ENCODE measurements at places on chromosomes 2 and 18.

DNA sequence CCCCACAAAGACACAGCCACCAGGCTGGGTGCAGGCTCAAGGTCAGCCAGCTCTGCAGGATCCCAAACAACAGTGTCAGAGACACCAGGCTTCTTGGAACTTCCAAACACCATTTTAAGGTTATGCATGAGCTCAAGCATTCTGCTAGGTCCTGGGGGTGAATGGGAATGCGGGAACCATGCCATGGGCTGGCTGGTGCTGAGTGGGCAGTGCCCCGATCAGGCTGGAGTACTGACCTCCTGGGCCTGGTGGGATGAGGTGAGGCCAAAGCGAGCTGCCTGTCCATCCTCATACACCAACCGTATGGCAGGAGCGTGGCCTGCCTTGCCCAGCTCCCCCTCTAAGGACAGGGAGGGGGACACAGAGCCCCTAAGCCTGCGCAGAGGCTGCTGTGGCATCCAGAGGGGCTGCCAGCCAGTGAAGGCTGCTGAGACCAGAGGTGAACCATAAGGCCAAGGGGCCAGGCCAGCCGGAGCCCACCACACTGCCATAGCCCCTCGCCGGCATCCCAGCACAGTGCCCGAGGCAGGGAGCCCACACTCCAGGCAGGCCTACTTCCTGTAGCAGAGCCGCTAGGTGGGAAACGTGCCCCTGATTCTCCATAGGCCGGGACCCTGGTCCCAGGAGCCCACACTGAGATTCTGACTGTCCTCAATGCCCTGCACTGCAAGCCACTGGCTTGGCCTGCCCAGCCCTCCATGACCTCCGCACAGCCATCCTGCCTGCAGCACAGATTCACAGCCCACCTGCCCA is 135.0 kb downstream of the HDAC4 start:
- DNase-seq = no peak

DNA sequence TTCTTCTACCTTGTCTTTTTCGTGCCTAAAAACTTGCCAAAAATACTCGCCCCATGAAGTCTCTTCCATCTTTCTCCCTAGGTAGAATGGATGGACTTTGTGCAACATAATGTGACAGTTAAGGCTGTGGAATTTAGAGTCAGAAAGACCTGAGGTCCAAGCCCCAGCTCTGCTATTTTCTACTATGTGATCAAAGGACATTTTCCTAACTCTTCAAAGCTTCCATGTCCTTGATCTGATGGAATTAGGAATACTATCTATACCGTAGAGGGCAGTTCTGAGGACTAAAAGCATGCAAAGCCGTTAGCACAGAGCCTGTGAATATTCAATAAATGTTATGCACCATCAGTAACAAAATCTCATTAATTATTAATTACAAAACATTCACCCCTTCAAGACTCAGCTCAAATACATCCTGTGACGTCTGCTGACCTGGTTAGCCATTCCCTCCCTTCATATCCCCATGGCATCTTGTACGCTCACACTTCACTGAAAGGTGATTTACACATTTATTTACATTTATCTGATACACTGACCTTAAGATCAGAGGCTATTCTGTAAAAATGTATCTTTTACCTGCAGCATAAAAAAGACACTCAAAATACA is 15.1 kb downstream of the IWS1 start:
- DNase-seq = no peak

DNA sequence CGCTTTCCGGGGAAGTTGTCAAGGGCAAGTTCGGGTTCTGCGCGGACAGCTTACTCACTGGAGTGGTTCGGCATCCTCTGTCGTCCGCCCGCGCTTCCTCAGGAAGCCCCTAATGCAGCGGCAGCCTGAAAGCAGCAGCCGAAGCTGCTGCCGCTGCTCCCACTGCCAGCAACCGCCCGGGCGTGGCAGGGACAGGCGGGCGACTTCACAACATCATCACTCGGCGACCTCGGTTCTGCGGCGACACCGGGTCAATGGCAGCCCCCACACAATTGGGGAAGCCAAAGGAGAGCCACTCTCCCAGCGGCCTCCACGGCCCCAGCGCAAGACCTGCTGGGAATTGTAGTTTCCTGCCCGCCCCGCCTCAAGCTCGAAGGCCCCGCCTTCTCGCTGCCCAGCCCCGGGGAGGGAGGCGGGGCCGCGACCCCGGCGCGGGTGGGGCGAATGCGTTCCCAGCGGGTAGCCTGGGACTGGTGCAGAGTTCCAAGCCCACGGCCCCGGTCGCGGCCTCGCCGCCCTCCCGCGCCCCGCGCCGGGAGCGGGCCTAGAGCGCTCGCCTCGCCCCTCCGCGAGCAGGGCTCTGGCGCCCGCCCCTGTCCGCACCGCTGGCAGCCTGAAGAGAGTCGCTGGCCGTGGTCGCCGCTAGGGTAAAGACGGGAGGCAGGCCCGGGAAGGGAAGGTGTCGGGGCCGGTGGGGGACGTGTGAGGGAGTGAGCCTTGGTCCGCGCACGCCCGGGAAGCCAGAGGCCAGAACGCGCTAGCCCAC is at the start of the genes STRADB and TRAK2:
Gene STRADB, plus strand, starts transcription at position 449 of the 766 bp plus-strand sequence. CDS start 3,101 bp downstream, outside the sequence.
Gene TRAK2, minus strand, starts transcription at position 167 of the 766 bp plus-strand sequence. CDS start 30,951 bp downstream, outside the sequence.
- DNase-seq = peak; percentile 92

DNA sequence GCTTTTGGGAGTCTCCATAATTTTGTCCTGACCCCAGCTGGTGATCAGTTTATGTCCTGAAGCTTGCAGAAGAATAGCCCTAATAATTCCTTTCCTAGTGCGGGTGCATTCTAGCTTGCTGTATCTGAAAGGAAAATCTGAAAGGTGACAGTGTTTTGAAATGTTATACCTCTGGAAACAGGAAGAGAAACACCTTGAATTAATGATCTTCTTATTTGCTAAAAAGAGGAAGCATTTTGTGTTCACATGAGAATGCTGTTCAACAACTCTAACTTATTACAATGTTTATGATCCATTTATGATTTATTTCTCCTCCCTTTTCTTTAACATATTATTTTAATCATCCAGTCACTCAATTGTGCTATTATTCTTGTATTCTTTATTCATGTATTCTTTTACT is 66.9 kb upstream of the CAVIN2 start:
- DNase-seq = no peak

GRCh38 chr18:22674272-22674671 is 256.6 kb upstream of the CTAGE1 start:
- no peak for DNase-seq

GRCh38 chr2:42232024-42232423 is 62.9 kb downstream of the EML4 start:
- DNase-seq = no peak

- DNase-seq = no peak
Observed at GRCh38 chr2:28327581-28327955, 65.1 kb upstream of the FOSL2 start.

All from stimulated activated CD8-positive, alpha-beta memory T cell treated with anti-CD3 and anti-CD28 coated beads, Interleukin-7, amount 100 ng/mL, for 1 hour (primary cell).